ENCODE measurements at places on chromosomes 7 and 10.

GRCh38 chr7:128928159-128928813, 9.4 kb upstream of the IRF5 start:
- DNase-seq, result no peak

GRCh38 chr7:69814421-69814962, 216.2 kb downstream of the AUTS2 start:
- DNase-seq, result no peak

- DNase-seq, result peak; percentile 98
Measured at GRCh38 chr10:71773221-71773971, at the start of gene VSIR. Gene VSIR (minus strand): TSS chr10:71773520. CDS start chr10:71773439, 81 bp downstream.

- DNase-seq, result no peak
Measured at GRCh38 chr7:1062296-1063294, 18.2 kb downstream of the GPR146 start.

DNA sequence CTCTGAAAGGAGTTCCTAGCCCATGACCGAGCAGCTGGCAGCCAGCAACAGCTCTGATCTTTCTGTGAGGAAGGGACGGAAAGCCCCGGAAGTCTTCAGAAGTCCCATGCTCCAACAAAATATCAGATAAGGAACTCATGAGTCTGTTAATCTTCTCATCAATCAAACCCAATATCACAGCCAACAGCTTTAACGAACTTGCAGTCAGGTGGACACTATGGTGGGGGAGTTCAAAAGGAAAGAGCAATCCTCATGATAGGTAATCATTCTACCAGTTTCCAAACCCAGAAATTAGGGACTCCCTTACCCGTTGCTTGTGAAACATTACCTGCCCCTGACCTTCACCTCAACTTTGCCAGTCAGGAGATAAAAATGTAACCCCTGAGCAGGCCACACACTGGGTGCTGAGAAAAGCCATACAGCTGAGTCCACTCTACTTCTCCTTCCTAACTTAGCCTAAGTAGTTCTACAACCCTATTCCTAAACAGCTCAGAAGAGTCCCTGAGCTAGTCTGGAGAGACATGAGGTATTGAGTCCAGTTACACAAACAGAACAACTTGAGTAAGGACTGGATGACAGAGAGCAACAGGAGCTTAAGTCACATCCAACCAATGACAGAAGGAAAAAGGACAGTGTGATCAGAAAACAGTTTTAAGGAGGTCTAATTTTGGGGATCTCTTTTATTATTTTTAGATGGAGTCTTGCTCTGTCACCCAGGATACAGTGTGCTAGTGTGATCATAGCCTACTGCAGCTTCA, 2.2 kb downstream of the NDST2 start:
- no peak for DNase-seq

GRCh38 chr10:128062881-128063563, 63.2 kb downstream of the MKI67 start:
- no peak for DNase-seq

GRCh38 chr7:132169730-132170129, 406.5 kb downstream of the PLXNA4 start:
- DNase-seq, result no peak

- DNase-seq, result no peak
Measured at GRCh38 chr7:70419526-70420380, 712.2 kb upstream of the GALNT17 start.

All from lower leg skin (tissue), 4 donors.